Caudate nucleus (tissue), 63 donors: ENCODE measurements at places on chromosomes 12 and 14.

DNA sequence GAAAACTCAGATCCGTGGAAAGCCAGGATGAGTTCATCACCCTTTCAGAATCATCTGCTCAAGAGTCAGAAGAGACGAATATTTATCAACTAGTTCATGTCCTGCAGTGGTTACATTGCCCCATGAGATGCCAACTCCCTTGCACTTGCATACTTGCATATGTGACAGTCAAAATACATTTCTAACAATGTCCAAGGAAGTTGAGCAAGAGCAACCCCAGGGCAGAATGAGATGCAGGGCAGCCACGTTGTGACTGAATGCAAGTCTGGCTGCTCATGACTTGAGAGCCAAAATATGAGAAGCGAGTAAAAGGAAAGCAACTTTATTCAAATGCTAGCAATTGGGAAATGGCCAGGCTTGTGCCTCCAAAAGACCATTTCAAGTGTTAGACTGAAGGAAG, 23.6 kb upstream of the UTP20 start:
- no peak for DNase-seq

GRCh38 chr14:66395300-66395699, 90.9 kb upstream of the CCDC196 start:
- DNase-seq: no peak

- no peak for DNase-seq
These were observed 1598.3 kb downstream of the AACS start for GRCh38 chr12:126663304-126664094.

DNA sequence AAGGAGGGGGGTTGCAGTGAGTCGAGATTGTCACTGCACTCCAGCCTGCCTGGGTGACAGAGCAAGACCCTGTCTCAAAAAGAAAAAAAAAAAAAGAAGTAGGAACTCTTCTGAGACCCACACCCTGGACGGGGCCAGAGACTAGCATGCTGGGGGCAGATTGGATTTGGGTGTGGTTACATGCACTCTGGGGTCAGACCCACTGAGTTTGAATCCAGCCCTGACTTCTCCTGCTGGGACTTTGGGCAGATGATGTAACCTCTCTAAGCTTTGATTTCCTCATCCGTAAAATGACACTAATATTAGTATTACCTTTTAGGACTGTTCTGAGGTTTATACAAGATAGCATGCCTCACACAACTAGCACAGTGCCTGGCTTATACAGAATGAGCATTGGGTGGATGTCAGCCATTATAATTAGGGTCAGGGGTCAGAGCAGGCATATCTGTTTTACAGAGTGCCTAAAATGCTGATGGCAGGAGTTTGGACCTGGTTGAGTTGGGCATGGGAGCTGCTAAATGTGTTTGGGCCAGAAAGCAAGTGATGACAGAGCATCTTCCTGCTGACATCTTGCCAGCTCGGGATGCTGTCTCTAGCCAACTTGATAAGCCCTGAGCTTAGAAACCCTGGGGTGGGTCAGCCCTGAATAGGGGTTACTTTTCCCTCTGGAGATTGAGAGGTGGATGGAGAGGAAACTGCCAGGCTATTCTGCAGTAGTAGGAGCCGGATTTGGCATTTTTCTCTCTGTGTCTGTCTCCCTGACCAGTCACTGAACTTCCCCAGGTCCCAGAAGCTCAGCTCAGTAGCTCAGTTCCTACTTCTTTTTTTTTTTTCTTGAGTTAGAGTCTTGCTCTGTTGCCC, 15.5 kb downstream of the TPCN1 start:
- no peak for DNase-seq

- DNase-seq: no peak
These were observed 2.6 kb upstream of the GSC start for GRCh38 chr14:94772548-94772947.

DNA sequence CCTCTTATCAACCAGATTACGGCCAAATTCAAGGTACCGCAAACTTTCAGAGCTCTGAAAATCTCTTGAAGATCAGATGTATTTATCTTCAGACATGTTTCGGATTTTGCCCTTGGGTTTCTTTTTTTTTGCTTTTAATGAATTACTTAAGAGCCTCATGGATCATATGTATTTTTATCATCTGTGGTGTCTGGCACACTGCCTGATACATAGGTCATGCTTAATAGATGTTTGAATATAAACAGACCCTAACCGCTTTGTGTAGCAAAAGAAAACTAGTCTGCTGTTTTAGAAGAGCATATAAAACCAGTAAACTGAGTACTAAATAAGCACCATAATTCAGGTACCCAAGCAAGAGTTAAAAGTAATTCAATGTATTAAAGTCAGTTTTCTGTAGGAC, 20.1 kb upstream of the TBK1 start:
- no peak for DNase-seq

GRCh38 chr12:71752891-71753290, 1.8 kb upstream of the RAB21 start:
- no peak for DNase-seq

- DNase-seq: no peak
These were observed 42.0 kb downstream of the CKB start for GRCh38 chr14:103480595-103480994.

DNA sequence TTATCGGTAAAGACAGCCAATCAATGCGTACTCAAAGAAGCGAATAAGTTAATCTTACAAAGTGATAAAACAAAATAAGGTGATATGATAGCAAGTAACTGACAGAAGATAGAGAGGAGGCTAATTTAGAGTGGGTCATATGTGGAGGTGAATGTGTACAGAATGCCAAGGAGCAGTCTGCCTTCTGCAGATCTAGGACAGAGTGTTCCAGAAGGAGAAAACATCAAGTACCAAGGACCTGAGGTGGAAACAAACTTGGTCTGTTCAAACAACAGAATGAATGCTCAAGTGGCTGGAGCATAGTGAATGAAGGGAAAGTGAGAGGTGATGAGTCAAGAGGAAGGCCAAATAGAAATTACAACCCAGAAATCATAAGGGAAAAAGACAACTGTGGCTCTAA, 170.3 kb upstream of the BMP4 start:
- no peak for DNase-seq

GRCh38 chr12:30878024-30878423, 48.5 kb upstream of the TSPAN11 start:
- no peak for DNase-seq

- DNase-seq: no peak
These were observed 15.0 kb downstream of the PMCH start for GRCh38 chr12:102182635-102183034.

DNA sequence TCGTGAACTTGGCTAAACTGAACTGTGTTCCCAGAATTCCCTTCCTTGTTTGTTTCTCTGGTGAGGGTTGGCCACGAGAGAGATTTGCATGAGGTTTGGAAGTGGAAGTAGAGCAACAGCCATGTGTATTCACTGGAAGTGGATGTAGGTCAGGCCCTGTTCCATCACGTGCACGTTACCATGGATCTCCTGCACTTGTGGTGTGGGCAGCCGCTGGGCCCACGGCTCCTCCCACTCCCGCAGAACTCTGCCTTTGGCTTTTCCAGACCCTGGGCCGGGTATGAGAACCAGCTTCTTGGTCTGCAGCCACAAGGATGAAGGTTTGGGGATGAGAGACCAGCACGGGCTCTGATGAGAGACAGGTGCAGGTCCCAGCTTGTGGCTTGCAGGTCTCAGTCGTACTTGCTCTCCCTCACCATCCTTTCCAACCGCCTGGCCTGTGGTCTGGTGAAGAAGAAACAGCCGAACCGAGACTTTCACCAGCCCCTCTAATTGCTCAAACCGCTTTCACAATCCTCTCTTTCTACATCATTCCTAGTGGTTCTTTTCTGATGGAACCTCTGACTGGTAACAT, 94.9 kb downstream of the DUSP16 start:
- peak; percentile 12 for DNase-seq

DNA sequence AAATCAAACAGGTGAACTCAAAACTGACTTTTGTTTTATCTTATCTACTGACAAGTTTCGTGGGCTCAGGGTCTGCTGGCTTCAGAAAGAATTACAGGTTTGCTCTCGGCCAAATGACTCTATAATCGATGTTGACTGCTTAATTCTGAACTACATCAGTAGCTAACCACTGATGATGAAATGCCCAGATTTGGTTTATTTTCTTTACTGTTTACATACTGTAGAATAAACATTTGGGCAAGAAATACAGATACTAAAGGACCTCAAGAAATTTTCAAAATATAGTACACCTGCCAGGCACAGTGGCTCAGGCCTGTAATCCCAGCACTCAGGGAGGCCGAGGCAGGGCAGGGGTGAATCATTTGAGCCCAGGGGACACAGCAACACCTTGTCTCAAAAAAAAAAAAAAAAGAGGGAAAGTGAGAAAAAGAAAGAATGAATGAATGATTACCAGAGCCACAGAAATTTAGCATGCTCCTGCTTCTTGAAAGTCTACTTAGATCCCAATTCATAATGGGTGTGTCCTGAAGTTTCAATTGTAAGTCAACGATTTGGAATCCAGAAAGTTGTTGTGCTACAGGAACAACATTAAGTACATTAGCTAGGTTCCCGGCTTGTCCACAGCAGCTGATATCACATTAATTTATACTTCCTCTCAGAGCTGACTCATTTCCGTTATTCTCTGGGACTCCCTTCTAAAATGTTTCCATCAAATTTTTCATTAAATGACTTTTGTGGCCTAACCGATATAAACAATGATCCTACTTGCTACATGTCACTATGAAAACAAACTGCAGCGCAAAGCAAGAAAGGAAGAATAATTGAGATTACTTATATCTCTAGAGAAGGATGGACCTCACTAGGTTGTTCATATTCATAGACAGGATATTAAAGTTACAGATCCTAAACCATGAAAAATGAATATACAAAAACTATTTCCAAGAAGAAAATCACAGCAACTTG, 134.3 kb downstream of the MED13L start:
- DNase-seq: no peak

- DNase-seq: no peak
These were observed 379.8 kb downstream of the VRK1 start for GRCh38 chr14:97177016-97177415.

DNA sequence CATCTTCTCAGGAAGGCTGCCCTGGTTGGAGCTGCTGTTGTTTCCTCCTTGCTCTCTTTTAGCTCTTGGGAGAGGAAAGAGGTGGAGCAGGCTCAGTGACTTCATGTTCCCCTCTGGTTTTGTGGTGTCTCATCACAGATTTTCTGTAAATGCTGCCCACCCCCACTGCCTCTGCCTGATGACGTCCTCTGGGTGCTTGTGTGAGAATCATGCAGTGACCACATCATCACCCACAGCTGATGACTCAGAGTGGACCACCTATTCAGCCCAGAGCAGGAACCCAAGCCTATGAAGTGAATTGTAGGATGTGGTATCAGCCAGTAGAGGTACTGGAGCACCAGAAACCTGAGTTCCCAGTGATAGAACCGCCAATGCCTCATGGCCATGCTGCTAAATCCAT, at the start of gene GZMB:
Gene GZMB, minus strand, starts transcription at position 33 of the 400 bp plus-strand sequence. Its CDS starts 30 bp downstream, at position 3.
- no peak for DNase-seq

GRCh38 chr12:121773011-121773777, 20.3 kb downstream of the RHOF start:
- DNase-seq: peak; percentile 26

GRCh38 chr14:76920331-76921087, 94.3 kb downstream of the LRRC74A start:
- DNase-seq: no peak

DNA sequence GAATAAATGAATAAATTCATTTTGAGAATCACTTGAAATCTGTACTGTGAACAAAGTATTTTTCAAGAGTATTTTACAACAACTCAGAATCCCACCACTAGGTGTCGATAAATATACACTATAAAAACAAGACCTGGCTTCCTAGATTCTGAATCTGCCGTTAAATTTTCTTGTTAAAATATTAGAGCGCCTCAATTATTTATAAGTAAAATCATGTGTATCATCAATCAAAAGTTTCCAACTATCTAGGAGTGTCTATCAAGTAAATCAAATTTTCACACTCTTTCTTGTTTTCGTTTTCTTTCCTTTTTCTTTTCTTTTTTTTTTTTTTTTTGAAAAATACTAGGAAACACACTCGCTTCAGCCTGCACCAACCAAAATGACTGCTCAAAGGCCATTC, 179.2 kb upstream of the DCN start:
- DNase-seq: no peak

DNA sequence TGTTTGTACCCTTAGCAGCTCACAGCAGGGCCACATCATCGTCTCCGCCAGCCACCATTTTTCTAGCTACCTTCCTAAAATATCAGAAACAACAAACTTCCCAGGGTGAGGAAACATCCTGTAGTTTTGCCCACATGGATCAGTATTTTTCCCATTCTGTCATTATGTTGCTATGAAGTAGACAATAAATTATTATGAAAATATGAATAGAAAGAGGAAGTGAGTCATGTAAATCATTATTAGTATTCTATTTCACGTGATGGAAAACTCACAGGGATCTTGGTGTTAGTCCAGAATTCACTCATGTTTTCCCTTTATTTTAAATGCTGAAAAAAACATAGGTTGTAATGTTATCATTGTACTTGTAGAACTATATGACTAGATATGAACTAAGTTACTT, 319.4 kb downstream of the SYT1 start:
- no peak for DNase-seq
